ENCODE measurements at places on chromosomes 4 and X.

GRCh38 chr4:172776203-172776861 is 392.3 kb upstream of the GALNT7 start:
- DNase-seq, result no peak

- DNase-seq, result no peak
Measured at GRCh38 chrX:71514367-71515037, 18.4 kb upstream of the OGT start.

- DNase-seq, result peak; percentile 67
Measured at GRCh38 chr4:173014113-173014558, 154.5 kb upstream of the GALNT7 start.

- no peak for DNase-seq
Measured at GRCh38 chr4:181213551-181213950, 1029.7 kb upstream of the TENM3 start.

- no peak for DNase-seq
Measured at GRCh38 chr4:177161781-177162180, 147.9 kb upstream of the NEIL3 start.

GRCh38 chr4:92047209-92047875 is 256.4 kb upstream of the GRID2 start:
- DNase-seq, result peak; percentile 72

DNA sequence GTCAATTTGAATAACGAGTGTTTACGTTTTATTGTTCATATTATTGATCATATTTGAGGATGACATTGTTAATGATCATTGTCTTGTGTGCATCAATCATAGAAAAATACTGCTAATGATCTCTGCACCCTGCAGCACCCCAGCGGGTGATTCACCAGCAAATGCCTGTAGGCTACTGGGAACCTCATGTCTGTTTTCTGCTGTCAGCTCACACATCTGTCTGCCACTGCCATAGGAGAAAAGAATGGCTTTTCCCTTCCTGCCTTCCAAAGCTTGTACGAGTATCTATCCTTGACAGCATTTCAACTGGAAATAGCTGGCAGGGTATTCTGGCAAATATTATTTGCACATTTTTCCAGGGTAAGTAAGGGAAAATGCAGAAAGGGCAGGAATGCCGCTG is 272.1 kb upstream of the TRAM1L1 start:
- DNase-seq, result no peak

DNA sequence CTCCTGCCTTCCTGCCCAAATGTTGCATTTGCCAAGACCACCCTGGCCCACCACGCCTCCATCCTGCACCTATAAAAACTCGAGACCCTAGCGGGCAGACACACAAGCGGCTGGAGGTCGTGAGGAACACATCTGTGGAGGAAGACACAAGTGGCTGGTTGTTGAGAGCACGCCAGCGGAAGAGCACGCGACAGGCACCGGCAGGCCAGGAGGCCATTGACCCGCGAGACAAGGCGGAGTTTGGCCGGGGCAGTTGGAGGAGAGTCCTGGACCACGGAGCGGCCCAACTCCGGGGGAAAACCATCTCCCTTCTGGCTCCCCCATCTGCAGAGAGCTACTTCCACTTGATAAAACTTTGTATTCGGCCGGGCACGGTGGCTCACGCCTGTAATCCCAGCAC is 115.2 kb upstream of the AGA start:
- DNase-seq, result no peak

DNA sequence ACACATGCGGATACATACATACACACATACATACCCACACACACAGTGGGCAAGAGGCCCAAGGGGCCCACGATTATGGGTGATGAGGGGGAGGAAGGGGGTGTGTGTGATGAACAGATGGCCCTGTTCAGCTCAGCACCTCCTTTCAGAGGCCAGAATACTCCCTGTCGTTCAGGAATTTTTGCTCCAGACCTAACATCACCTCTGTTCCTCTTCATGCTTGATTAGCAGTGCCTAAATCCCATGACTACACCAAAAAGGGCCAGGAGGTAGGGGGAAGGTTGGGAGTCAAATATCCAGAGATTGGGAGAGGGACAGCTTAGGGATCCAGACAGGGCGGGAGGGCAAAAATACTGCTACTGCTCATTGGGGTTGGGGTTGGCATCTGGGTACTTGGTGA is 42.7 kb downstream of the SMC1A start:
- DNase-seq, result no peak

- no peak for DNase-seq
Measured at GRCh38 chrX:100409610-100410590, at the start of gene PCDH19. PCDH19 (minus strand) TSS chrX:100410273; CDS start chrX:100408597, 1,676 bp downstream.

DNA sequence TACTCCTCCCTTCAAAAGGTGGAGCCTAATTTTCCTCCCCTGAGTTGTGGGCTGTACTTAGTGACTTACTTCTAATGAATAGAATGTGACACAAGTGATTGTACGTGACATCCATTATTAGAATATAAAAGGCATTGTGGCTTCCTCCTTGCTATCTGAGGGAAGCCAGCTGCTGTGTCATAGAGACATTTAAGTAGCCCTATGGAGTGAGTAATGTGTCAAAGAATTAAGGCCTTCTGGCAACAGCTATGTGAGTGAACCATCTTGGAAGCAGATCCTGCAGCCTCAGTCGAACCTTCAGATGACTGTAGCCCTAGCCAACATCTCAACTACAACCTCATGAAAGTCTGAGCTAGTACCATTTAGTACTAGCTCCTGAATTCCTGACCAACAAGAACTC is 76.1 kb downstream of the BCOR start:
- DNase-seq, result no peak

DNA sequence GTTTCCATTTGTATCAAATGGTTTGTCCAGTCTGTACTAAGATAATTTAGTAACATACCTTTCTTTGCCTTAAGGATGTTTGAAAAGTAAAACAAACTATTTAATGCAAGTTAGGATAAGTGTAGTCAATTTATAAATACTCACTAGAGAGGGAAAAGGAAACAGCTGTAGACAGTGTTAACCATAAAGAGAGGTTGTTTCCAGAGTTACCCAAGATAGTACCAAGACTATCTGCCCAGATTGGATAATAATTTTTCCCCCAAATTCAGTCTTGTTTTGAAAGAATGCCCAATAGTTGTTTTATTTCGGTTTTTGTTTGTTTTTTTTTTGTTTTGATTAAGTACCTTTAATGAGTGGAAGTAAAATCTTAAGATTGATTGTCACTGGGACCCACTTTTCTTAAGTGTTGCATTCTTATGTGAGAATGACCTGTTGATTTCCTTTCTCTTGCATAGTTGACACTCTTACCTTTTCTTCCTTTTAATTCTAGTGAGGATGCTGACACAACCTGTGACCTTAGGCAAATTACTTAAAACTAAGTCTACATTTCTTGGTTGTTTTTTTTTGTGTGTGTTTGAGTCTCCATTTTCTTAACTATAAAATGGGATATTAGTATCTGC is 12.8 kb downstream of the AFF1 start:
- no peak for DNase-seq

DNA sequence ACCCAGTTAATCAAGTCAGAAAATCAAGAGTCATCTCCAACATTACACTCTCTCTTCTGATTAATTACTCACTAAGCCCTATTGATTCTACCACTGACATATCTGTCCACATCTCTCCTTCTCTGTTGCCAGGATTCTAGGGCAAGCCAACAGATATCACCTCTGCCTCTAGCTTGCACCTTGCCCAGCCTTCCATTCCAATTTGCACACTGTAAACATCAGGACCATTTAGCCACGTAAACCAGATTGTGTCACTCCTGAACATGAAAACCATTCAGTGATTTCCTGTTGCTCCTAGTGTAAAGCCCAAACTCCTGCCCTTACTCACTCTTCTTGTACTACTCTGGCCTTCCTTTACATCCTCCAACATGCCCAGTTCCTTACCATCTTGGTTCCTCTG is 68.0 kb upstream of the PLS3 start:
- no peak for DNase-seq

DNA sequence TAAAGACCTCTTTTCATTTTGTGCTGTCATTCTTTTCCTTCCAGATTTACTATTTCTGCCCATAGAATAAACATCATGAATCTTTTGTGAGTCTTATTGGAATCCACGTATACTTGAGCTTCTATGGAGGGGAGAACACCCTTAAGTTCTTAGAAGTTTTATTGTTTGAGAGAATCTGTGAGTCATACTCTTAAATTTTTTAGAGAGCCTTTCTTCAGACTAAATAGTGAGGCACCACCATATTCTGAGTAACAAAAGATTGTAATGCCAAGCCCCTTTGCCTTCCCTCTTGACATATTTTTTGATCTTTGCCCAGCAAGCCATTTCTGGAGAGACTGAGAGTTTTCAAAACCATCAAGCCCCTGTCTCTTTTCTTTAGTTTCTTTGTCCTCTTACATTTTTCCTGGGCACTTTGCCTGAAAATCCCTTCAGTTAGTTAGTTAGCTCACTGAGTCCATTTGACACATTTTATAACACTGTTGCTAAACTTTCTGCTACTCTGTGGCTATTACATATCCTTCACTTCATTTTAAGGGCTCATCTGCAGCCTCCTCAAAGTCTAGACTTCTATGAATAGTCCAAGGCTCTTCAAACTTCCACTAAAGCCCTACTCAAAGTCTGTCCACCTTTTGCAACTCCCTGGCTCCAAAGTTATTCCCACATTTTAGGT is 65.3 kb upstream of the NDUFC1 start:
- no peak for DNase-seq

GRCh38 chrX:45228126-45228525 is 27.4 kb upstream of the DIPK2B start:
- DNase-seq, result no peak

GRCh38 chrX:13081395-13082205 is 37.2 kb upstream of the FAM9C start:
- no peak for DNase-seq

DNA sequence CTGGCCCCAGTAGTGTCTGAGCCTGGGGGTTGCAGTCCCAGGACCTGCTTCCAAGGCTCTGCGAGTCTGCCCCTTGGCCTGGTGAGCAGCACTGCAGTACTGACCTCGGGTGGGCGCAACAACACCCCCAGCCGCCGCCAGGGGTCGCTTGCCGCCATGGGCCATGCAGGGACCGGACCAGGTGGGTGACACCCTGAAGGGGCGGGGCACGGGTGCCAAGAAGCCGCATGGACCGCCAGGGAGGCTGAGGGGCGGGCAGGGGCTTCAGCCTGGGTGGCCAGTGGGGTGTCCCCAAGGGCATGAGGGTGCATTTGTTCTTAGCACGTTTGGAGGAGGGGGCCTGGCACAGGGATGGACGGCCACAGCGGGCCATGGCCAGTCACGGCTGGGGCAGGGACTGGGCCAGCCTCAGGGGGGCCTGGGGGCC is 25.0 kb downstream of the TACC3 start:
- peak; percentile 21 for DNase-seq

DNA sequence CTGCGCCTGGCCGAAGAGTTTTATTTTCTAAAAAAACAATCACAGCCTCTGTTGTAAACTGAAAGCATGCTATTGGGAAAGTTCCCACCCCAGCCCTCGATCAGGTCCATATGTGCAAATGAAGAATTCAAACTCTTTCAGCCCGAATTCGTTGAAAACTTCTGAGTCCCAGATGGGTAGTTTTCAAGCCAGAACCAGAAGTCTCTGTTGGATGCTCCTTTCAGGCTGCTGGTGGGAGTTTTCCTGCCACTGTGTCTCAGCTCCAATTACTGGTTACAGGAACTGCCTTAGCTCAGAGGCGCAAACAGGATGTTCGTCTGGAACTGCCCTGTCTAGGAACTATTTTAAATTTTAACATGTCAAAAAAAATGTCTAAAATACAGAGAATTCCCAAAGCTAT is 9.3 kb upstream of the ALG13 start:
- no peak for DNase-seq

- no peak for DNase-seq
Measured at GRCh38 chr4:122636697-122637096, 15.8 kb upstream of the IL21 start.

DNA sequence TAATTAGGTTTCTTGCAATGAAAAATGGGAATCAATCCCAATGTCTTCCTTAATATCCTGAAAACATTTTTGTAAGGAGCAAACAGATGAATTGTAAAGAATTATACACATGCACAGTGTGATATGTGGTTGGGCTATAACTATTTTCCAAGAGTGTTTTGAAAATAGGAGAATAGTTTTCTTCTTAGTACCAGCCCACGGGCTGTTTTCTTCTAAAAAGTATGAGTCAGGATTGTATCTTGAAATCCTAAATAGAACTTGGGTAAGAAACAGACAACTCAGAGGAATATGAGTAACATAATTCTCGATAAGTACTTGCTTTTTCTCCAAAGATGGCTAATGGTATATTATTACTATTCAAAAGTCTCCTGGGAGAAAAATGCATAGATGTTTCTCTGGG is 136.7 kb downstream of the MAGEC2 start:
- no peak for DNase-seq

- DNase-seq, result no peak
Measured at GRCh38 chr4:69522554-69522953, 26.8 kb upstream of the UGT2B4 start.

DNA sequence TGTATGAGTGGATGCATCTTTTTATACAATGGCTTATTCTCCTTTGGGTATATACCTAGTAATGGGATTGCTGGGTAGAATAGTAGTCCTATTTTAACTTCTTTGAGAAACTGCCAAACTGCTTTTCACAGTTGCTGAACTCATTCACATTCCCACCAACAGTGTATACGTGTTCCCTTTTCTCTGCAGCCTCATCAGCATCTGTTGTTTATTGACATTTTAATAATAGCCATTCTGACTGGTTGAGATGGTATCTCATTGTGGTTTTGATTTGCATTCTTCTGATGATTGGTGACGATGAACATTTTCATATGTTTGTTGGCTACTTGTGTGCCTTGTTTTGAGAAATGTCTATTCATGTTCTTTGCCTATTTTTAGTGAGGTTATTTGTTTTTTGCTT is 687.0 kb upstream of the EPHA5 start:
- no peak for DNase-seq

DNA sequence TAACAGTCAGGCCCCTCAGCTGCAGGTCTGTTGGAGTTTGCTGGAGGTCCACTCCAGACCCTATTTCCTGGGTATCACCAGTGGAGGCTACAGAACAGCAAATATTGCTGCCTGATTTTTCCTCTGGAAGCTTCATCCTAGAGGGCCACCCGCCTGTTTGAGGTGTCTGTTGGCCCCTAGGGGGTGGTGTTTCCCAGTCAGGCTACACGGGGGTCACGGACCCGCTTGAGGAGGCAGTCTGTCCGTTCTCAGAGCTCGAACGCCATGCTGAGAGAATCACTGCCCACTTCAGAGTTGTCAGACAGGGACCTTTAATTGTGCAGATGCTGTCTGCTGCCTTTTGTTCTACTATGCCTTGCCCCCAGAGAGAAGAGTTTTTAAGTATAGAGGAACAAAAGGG is 160.8 kb downstream of the DKK2 start:
- no peak for DNase-seq

DNA sequence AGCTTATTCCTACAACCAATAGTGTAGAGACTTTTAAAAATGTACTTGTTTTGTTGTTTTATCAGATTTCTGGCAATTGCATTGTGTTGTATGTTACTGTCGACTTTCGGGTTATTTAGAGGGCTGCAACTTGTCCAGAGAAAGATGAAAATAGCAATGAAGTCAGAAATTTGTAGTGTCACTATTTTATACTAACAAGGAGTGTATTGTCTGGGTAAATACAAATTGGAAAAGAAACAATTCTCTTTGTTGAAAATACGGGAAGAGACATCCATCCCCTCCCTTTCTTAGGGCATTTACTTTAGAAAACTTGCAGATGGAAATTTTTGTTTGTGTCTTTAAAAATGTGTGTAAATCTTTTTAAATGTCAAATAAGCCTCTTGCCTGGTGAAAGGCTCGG is 792.0 kb downstream of the PCDH18 start:
- no peak for DNase-seq

GRCh38 chr4:86924811-86925210 is 10.0 kb upstream of the AFF1 start:
- DNase-seq, result peak; percentile 96
